Stimulated activated CD4-positive, alpha-beta T cell treated with anti-CD3 and anti-CD28 coated beads, TNF-alpha, amount 100 ng/mL, for 1 hour (primary cell): ENCODE measurements at places on chromosomes 1 and 21.

DNA sequence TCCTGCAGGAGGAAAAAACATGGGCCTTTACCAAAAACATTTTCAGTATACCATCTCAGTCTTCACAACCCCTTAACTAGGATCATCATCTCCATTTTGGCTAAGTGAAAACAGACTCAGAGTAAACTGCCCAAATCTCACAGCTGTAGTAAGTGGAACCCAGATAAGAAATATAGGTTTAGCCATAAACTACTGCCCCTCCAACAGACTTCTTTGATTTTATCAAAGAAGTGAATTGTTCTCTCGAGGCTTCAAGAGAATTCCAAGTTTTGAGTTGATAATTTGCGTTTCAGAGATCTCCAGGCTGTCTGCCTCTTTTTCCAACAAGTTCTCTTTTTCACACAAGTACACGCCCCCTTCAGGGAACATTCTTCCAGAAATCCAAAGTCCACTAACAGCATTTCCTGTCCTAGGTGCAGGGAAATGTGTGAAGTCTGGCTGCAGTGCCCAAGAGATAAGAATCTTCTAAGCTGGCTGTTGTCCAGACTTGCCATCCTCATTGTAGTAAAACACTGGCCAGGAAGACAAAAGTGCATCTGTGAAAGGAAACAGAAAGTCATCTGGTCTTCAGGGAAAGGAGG, 30.8 kb downstream of the RNF19B start:
- no peak for DNase-seq

DNA sequence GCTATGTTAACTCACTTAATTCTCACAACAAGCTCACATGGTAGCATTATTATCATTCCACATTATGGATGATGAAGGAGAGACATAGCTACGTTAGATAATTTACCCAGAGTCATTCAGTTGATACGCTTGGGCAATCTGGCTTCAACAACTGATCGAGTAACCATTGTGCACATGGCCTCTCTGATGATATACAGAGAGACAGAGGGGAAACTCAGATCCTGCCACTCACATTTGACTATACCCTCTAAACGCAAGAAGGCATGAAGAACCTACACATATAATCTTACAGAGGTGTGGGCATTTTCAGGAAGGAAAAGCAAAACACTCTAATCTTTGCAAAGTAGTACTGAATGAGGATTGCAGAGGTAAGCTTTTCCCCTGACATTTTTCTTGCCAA, 360.1 kb downstream of the BARHL2 start:
- no peak for DNase-seq

- DNase-seq = no peak
These were observed 25.1 kb downstream of the GRHL3 start for GRCh38 chr1:24344090-24344742.

- DNase-seq = no peak
These were observed 82.9 kb downstream of the SSBP3 start for GRCh38 chr1:54323324-54323739.

DNA sequence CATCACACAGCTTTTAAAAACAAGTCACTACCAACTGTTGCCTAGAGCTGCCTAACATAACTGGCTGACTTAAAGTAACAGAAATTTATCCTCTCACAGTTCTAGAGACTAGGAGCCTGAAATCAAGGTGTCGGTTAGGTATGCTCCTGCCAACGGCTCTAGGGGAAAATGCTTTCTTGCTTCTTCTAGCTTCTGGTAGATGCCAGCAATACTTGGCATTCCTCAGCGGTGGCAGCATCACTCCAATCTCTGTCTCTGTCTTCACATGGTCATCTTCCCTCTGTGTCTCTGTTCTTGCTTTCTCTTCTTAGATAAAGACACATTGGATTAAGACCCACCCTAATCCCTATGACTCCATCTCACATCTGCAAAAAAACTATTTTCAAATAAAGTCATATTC, 51.5 kb downstream of the DMRTA2 start:
- DNase-seq = no peak

DNA sequence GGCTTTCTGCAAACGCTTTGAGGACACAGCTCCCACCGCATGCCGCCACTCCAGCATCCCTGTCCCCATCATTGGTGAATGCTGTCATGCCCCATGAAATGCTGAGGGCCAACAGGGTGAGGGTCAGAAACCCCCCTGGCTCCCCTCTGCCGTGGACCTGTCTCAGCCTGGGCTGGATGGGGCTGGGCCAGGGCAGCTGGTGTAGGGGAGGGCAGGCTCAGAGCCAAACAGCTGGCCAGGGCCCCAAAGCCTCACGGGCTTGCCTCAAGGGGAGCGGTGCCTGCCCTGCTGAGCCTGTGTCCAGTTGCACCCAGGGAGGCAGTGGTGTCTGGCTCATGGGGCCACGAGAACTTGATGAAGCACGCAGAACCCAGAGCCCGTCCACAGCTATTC, 49.7 kb downstream of the S100B start:
- no peak for DNase-seq

- no peak for DNase-seq
These were observed 17.4 kb upstream of the FAM89A start for GRCh38 chr1:231057410-231057809.

DNA sequence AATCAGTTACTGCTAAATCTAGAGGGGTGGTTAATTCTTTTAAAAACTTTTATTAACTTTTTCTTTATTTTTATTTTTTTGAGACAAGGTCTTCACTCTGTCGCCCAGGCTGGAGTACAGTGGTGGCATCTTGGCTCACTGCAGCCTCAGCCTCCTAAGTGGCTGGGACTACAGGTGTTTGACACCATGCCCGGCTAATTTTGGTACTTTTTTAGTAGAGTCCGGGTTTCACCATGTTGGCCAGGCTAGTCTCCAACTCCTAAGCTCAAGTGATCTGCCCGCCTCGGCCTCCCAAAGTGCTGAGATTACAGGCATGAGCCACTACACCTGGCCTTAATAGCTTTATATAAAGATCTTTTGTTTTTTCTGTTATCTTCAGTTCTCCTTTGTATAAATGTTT, 11.9 kb downstream of the ZYG11B start:
- DNase-seq = no peak

- no peak for DNase-seq
These were observed 476.7 kb downstream of the NPHP4 start for GRCh38 chr1:5515501-5515900.

DNA sequence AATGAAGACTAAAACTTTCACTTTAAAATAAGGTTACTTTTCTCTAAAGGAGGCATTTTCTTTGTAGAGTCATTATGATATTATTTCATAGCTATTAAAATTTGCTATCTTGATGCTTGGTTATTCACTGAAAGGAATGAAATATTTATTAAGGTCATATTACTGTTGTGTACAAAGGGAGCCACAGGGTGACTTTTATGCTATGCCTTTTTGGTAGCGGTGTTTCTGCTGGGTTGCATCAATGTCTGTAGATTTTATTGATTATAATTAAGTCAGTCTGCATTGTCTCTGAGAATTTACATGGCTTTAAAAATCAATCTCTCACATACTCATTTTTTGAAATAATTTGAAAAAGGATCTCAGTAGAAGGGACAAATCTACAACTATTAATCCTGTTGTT, 84.9 kb downstream of the NFIA start:
- no peak for DNase-seq

- no peak for DNase-seq
These were observed 54.9 kb downstream of the SLC30A7 start for GRCh38 chr1:100950781-100951180.

GRCh38 chr1:21447311-21447710, 7.4 kb downstream of the NBPF3 start:
- no peak for DNase-seq

- DNase-seq = no peak
These were observed 96.6 kb upstream of the KIAA1614 start for GRCh38 chr1:180816132-180816531.

- DNase-seq = no peak
These were observed 3.4 kb downstream of the SELL start for GRCh38 chr1:169707912-169708604.

DNA sequence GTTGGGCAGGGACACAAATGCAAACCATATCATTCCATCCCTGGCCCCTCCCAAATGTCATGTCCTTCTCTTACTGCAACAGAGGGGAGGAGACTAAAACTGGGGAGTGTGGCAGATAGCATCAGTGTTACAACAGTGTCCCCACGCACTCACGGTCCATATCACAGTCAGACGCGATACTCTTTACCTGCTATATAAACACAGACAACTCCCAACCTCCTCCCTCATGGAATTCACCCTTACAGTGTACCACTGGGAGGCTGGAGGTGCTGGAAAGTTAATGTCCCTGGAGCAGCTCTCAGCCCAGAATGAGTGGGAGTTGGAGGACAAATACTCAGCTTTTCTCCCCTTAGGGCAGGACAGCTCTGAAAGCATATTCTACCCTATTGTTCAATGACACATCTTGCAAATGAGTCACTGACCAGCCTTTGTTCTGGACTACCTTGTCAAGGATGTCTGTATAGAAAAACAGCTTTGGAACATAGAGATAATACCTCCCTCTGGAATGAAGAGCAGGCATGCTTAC, 445.9 kb downstream of the SETD4 start:
- DNase-seq = no peak

DNA sequence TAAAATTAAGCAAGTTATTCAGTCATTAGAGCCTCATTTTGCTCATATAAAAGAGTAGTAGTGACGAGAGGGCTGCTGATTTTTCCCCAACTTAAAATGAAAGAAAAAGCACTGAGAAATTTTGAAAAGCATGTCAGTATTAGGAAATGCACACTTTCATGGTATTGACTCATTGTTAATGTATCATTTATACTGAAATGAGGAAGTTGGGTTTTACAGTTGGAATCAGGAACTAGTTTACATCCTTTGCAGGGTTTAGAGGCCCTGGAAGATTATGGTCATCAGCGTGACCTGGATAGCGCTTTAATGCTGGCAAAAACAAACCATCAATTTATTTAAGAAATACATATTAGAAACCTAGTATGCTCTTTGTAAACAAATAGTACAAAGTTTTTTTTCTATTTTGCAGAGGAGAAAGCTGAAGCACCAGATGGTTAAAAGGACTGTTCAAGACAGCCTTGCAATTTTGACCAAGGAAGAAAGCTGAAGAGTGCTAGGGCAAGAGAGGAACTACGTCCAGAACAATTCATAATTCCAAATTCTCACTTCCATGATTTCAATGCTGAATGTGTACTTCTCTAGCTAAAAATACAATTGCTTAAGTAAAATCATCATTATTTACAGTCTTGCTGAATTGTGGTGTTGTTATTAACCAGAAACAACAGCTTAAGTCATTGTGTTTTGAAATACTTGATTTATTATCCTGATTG, 94.8 kb upstream of the SGIP1 start:
- no peak for DNase-seq

GRCh38 chr1:41072051-41072450, 50.5 kb upstream of the SLFNL1 start:
- no peak for DNase-seq

- no peak for DNase-seq
These were observed 12.1 kb upstream of the KDF1 start for GRCh38 chr1:26972390-26972789.
